Stomach (tissue), 19 donors: ENCODE measurements at places on chromosomes 1 and 21.

GRCh38 chr21:44778094-44778493, 23.5 kb downstream of the UBE2G2 start:
- DNase-seq = no peak

GRCh38 chr1:170765712-170766330, 101.9 kb downstream of the PRRX1 start:
- peak; percentile 25 for DNase-seq

- peak; percentile 86 for DNase-seq
Observed at GRCh38 chr1:181503171-181503810, 20.0 kb downstream of the CACNA1E start.

GRCh38 chr21:41357546-41357945, 4.3 kb upstream of the MX2 start:
- DNase-seq = no peak

DNA sequence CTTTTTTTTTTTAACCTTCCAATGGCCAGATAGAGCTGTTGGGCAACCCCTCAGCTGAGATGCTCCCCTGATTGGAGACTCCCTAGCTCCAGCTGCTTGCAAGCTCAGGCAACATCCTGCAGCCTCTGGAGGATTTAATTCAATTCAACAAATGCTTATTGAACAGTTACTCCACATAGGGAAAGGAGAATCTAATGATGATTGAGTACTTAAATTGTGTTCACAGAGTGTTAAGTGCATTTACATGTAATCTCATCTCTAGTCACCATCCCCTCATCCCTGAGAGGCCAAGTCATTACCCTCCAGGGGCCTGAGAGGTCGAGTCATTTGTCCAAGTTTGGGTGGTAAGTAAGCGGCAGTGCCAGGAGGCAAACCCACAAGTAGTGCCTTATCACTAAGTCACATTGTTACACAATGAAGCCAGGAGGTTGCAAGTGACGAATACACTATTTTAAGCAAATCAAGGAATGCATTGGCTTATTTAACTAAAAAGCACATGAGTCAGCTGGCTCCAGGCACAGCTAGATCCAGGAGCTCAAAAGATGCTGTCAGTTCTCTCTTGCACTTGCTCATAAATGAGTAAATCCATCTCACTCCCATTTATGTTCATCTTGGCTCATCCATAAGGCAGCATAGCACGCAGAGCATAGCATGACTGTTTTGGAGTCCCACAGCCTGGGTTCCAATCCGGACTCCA, 64.3 kb downstream of the OPTC start:
- DNase-seq = peak; percentile 48
